Stimulated activated CD8-positive, alpha-beta memory T cell treated with anti-CD3 and anti-CD28 coated beads, Interleukin-15, amount 100 ng/mL, for 1 hour (primary cell): ENCODE measurements at places on chromosomes 7 and 10.

GRCh38 chr10:11789306-11789705, 33.9 kb upstream of the PROSER2 start:
- DNase-seq, result no peak

DNA sequence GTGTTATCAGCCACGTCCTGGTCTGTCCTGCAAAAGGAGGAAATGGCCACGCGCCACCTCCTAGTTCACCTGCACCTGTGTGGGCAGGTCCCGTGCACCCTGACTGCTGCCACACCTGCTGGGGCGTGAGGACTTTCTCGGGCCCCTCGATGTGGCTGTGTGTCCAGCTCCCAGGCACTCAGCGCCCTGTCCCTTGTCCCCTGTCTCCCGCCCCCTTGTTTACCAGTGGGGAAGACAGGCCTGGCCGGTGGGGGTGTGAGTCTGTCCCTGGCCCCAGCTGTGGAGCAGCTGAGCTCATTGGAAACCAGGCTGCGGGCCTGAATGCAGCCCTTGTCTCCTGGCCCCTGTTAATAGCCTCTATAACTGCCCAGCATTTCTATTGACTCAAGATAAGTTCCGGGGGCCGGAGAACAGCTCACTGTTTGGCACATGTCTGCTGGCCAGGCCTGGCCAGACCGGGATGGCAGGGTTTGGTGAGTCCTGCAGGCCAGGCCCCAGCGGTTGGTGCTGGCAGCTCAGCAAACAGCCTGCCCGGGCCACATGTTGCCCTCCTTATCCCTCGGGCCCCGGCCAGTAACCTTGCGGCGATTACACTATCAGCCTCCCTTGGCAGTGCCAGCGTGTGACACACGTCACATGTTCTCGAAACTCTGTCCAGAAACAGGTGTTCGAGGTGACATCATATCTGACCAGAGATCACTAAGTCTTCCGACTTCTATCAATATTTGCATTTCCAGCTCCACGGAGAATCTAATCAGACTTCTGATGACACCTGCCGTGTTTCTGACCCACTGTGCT, 52.1 kb downstream of the FOXL3 start:
- no peak for DNase-seq

- DNase-seq, result no peak
Observed at GRCh38 chr7:155466142-155466813, 8.3 kb downstream of the EN2 start.

- DNase-seq, result no peak
Observed at GRCh38 chr10:21015851-21016250, 118.7 kb upstream of the NEBL start.

- no peak for DNase-seq
Observed at GRCh38 chr7:141685285-141686023, 16.5 kb downstream of the DENND11 start.

DNA sequence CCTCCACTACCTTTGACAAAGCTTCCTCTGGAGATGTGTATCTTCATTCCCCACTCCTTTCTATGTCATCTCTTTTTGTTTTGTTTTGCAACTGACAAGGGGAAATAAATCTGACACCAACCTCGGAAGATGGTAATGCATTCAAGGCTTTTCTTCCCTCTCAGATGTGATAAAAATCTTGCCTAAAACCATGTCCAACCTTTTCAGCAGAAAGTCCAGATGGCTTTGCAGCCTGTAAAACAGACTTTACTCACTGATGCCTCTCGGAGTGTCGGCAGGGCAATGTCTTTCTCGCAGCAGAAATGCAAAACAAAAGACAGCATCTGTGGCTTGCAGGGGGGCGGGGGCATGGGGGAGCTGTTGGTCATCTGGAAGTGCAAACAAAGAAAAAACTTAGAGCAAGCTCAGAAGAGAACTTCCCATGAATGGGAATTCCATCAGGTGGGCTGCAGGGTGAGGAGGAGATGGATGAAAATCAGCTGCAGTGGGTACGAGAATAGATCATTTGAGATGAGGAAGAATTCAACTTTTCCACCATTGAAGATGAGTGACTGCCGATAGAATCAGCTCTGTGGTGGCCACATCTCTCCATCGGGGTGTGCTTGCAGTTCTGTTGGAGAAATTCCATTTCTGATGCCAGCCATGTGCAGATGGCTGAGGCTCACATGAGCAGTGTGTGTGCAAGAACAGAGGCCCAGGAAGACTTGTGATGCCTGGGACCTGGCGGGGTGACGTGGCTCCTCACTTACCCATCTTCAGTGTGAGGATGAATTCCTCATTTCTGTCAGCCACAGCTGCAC, 237.7 kb downstream of the WDR37 start:
- DNase-seq, result no peak

GRCh38 chr7:74206589-74207120, 3.2 kb upstream of the LAT2 start:
- peak; percentile 73 for DNase-seq

GRCh38 chr7:34523226-34523918, 134.6 kb upstream of the NPSR1 start:
- DNase-seq, result no peak

DNA sequence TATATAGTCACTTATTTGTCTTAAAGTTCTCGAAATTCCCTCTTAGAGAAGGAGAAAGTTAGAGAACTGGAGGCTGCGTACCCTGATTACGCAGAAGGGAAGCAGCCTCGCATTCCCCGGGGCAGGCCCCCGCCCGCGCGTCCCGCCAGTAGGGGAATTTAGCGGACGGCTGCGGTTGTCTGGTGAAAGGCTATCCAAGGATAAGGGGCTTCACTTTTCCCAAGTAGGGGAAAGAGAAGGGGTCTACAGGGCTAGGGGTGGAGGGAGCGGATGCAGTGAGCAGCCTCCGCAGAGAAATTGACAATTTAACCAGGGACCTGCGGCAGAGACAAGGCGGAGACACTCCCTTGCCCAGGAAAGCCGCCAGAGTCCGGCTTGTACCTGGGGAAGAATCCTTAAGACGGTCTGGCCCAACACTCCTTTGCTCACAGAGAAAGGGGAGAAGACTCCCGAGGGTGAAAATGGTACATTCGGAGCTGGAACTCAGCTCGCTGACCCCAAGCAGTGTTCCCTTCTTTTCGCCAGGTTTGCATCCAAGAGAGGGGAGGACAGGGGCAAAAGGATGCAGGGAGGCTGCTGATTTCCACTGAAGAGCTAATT, 994 bp upstream of the MAGI2 start:
- no peak for DNase-seq

DNA sequence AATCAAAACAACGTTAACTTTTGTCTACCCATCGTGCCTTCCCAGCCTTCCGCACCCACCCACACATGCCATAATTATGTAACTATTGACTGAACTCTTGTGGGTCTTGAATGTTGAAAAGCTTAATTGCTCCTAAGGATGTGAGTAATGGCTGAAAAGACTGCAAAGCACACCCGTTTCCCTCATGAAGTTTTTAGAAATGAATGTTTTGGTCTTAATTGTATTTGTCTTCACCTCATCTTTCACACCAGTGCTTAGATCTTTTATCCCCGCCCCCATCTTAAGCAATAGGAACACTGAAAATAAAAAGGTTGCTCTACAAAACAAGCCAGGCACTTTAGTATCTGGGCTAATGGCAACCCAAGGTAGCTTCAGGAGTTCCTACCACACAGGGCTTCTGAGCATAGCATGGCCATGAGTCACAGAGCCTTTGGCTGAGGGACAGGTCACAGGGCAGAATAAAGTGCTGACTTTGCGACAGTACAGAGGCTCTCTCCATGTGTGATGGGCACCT, 690.5 kb downstream of the PARD3 start:
- DNase-seq, result no peak

DNA sequence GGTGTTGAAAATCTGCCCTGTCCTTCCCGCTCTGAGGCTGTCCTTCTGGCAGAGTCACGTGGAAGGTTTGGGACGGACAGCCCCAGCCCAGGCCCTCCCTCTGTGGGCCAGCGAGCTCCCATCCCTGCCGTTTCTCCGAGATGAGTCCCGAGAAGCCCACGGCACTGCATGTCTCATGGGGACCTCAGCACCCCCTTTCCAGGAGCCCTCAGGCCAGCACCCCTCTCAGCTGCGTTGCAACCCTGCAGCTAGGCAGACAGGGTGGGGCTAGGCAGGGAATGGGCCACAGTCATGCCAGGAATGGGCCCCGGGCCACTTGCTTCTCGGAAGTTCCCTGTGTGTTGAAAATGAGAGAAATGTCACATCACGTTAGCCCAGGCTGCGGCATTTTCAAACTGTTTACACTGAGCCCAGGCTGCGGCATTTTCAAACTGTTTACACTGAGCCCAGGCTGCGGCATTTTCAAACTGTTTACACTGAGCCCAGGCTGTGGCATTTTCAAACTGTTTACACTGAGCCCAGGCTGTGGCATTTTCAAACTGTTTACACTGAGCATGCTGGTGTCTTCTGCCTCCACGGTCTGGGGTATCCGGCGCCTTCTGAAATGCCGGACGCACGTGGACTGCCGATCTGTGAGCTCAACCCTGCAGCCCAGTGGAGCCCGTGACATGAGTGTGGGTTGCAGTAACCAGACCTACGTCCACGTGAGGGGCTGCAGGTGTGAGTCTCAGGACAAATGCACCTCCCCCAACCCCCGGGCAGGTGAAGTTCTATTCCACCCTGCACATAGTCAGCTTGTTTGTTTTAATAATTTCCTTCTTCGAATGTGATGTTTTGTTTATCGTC, 42.6 kb downstream of the FAM20C start:
- no peak for DNase-seq

DNA sequence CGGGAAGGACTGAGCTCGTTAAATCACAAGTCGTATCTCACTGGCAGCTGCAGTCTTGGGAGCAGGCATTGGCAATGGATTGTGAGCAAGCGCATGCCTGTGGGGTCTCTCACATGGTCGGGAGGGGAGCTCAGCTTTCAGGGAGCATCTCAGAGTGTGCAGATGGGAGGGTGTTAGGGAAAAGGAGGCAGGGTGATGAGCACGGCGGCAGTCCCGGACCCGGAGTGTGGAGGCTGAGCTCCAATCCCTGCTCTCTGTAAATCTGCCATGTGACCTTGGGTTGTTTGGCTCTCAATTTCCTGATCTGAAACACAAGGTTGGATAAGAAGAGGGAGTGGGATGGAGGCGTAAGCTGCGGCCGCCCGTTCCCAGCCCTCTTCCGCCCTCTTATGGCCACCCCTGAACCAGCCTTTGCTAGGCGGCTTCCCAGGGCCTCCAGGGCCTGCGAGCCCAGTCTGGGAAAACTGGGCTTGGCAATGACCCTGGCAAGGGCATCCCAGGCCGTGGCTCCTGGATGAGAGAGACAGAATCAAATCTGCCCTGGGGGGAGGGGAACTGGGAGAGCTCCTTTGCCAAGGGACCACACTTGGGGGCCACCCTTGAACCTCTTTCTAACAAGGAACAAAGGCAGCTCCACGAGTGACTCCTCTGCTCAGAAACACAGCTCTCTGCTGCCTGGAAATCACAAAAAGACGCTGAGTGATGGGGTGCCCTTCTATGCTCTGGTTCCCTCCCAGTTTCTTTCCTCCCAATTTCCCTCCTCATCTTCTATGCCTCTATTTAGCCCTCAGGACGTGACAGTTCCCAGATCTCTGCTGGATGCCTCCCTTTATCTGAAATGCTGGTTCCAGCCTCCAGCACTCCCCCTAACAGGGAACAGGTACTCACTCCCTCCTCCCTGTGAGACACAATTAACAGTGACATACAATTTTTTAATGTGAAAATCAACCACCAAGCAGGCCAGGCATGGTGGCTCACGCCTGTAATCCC, 41.7 kb upstream of the LOXL4 start:
- DNase-seq, result no peak

DNA sequence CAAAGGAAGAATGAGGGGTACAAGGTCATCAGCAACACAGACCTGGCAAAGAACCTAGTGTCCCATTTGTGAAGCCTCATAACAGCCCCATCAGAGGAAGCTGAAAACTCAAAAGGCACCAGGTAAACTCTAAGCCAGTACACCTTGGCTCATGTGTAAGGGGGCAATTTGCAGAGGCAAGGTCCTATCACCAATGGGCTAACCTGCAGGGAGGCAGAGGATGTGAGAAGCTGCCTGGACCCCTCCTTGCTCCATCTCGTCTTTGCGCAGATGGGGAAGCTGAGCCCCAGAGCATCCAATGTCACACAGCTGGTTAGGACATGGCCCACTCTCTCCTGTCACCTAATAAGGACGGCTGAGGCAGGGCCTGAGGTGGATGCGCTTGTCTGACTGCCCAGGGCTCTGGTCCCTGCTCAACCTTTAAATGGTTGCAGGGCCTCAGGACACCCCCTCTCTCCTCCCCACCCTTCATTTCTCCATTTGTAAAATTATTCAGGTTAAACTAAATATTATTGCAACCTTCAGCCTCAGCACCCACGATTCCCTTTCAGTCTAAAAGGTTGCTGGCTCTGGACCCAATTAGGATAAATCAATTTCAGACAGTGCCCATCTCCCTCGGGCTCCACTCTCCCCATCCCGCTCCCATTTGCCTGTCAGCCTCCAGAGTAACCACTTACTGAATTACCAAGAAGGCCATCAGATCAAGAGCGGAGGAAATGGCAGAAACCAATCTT, 135.3 kb downstream of the OAT start:
- no peak for DNase-seq

DNA sequence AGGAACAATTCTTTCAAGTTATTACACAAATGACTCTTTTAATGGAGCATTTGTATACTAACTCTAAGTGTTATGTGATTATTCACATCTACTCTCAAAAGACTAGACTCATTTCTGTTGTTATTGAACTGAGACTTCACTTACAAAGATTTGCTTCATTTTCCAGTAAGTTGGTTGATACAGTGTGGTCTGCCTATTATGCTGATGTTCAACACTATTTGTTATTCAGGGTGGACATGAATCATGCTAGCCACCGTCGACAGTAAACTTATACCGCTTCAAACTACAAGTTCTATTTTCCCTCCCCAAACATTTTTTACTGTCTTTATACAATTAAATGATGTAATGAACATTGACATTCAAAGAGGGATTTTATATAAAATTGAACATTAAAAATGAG, 84.5 kb downstream of the PRKG1 start:
- DNase-seq, result no peak

DNA sequence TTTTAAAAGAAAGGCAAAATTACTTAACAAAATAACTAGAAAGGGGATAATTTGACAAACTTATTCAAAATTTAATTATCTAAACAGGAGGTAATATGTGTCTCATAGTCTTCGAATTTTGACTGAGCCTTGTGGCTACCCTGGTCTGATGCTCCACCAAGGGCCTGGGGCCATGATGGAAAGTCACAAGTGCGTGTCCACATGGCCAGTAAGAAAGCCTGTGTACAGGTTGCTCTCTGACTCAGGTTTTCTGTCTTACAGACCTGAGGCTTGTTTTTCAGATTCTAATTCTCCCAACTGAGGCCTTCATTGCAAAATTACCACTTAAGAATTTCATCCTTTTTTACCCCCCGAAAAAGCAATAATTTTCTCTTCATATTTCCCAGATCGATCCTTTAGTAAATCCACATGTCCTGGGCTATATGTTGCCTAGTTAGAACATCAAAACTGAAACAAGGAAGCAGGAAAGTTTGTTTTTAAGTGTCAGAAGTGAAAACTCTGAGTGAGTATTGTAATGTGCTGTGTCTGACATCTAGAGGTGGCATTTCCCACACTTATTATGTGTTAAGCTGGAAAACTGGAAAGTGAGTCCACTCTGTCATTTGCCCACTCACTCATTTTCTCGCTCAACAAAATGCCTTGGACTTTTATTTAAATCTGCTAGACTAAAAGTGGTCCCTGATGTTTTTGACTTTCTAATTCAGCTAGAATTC, 10.0 kb downstream of the CYP3A43 start:
- no peak for DNase-seq

GRCh38 chr7:73593207-73594045, 15.0 kb upstream of the TBL2 start:
- DNase-seq, result no peak

GRCh38 chr10:63630085-63630930, 109.1 kb downstream of the REEP3 start:
- DNase-seq, result peak; percentile 49
